ENCODE measurements at places on chromosomes 7 and 10.

DNA sequence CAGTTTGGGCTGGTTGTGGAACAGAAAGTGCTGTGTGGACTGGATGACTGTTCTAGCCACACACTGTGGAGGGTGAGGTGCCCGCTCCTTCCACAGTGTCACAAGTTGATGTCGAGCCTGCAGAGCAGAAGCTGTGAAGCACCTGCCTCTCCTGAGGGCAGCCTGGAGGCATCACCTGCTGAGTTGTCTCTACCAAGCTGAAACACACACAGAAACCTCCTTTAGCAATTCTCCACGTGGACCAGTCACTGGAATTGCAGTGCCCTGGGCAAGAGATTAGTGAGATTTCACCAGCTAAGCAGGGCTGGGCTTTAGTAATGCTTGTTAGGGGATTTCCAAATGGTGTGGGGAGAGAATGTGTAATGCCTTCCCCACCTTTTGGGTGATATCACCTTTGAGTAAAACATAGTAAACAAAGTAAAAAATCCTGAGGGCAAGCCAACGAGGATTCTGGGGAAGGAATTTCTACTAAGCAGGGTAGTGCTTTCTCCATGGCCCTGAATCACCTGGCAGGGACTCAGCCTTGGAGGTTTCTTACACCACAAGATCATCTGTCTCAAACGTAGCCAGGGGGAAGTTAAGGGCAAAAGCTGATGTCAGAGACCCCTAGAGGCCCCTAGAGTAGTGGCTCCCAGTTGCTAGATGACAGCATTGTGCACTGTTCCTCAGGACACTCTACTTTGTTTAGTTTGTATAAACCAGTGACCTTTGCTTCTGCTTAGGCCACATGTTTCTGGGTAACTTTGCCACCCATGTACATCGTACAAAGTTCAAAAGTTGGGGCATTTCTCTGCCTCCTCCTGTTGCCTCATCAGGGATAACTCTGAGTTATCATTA, 233.1 kb upstream of the IGFBP3 start:
- peak; percentile 11 for DNase-seq

DNA sequence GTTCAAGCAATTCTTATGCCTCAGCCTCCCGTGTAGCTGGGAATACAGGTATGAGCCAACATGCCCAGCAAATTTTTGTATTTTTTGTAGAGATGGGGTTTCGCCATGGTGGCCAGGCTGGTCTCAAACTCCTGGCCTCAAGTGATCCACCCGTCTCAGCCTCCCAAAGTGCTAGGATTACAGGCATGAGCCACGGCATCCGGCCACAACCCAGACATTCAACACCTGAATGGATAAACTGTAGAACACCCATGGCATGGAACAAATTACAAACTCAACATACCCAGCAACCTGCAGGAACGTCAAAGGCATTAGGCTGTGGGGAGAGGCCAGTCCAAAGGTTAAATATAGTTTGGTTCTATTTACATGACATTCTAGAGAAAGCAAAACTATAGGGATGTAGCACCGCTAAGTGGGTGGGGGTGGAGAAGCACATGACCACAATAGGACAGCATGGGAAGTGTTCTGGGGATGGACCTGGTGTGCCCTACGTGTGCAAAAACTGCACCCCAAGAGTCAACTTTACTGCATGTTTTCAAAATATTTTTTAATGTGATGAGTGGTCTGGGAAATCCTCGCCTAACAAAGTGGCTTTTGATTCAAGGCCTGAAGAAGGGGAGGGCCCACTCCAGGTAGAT, 6.5 kb upstream of the PGAM2 start:
- no peak for DNase-seq

DNA sequence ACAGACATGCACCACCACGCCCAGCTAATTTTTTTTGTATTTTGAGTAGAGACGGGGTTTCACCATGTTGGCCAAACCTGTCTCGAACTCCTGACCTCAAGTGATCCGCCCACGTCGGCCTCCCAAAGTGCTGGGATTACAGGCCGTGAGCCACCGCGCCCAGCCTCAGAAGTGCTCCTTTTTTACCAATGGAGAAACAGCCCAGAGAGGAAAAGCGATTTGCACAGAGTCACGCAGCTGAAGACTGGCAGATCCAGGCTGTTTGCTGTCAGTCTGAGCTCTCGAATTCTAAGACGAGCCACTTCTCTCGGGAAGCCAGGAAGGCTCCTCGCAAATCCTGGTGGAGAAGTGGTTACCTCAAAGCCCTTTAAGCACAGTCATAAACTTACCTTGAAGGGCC, 57.4 kb upstream of the SDK1 start:
- DNase-seq = no peak

- no peak for DNase-seq
Observed at GRCh38 chr10:11157292-11158076, 139.8 kb downstream of the CELF2 start.

DNA sequence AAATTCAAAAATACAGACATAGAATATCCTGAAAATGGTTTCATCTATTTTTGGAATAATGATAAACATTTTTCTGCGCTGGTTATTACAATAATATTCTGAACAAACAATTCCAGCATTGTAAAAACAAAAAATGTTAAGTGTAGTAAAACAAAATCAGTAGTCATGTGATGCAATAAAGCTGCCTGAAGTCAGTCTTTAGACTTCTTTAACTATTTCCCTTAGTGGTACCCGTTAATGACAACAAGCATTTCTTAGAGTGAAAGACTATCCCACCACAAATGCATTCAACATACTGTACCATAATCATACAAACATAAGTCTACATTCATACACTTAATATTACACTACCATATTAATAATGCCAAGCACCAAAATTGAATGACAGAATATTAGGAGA, 1.6 kb downstream of the SKAP2 start:
- no peak for DNase-seq

GRCh38 chr10:114758331-114758730, 63.2 kb upstream of the FHIP2A start:
- DNase-seq = no peak

DNA sequence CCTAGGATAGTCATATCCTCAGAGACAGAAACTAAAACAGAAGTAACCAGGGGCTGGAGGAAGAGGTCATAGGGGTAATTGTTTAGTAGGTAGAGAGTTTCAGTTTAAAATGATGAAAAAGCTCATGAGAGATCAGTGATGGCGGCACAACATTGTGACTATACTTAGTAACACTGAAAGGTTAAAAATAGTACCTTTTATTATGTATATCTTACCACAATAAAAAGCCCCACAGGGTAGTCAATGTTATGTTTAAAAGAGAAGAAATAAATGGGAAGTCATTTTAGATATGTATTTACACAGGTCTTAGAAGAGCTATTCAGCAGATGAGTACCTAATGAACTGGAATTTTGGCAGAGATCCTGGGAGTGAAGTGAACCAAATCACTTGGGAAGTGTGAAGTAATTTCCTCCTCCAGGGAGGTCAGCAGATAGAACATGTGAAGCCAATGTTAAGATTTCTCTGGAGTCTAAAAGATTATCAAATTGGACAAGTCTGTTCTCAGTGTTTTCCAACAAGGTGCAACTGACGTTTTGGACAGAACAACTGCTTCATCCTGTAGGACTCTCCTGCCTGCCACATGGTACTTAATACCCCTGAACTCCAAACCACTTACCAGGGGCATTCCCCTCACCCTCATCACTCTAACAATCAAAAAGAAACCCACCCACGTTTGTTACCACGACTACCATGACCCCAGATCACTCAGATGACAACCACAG, 6.4 kb downstream of the CDCA7L start:
- DNase-seq = no peak

- DNase-seq = no peak
Observed at GRCh38 chr7:87413029-87413428, 62.5 kb downstream of the ABCB4 start.

DNA sequence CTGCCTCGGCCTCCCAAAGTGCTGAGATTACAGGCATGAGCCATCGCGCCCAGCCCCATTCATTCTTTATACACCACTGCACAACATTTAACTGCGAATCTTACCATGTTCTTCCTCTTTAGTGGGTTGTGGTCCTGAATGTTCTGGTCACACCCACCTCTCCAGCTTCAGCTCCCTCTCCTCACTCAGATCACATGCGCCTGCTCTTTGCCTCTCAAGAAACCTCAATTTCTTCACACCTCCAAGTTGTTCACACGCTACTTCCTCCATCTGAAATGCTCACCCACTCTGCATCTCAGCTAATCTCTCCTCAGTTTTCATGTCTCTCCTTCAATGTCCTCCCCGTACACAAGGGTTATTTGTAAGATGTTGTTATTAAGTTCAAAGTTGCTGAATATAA, 2.4 kb upstream of the PRR15 start:
- DNase-seq = no peak

GRCh38 chr10:113151190-113151666, 201.2 kb downstream of the TCF7L2 start:
- DNase-seq = no peak

GRCh38 chr10:111076682-111077478, at the start of gene ADRA2A:
Gene ADRA2A (plus strand): TSS chr10:111077029. CDS start chr10:111077997, 968 bp downstream.
- peak; percentile 85 for DNase-seq

DNA sequence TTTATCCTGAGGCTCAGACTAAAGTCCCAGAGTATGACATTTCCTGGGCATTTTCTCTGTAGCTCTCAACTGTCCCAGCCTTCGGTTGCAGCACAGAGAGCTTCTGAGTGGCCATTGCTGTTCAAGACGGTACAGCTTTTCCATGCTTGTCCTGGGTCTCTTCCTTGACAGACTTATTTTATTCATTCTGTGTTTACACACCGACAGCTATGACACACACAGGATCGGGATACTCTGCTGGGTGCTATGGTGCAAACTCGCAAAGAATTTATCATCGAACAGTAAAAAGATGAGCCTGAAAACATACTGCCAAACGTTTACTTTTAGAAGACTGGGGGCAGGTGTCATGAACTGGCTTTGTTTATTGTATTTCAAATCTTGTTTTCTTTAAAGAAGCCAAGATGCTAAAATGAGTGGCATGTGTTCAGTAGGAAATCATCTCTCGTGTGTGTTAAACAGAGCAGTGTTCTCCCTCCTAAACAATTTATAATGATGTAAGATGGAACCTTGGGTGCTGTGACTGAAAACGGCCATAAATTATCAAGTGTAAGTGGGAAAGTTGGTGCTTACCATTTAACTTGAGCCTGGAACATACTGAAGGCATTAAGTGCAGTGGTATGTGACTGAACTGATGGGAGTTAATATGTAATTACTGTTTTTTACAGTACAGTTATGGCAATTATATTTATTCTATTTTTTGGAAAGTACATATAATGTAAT, 120.8 kb downstream of the CELF2 start:
- DNase-seq = no peak

DNA sequence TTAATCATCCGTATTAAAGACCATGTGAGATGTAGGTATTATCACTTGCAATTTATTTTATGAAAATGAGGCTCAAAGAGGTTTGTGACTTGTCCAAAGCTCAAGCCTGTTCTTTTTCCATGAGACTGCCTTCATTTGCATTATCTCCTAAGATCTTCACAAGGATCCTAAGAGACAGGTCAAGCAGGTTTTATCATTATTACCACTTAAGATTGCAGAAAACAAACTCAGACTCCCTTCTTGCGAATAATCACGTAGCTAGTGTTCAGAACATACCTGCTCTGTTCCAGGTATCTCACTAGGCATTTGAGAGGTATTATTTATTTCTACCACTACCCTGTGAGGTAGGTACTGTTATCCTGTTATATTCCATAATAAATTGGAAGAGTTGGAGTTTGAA, 64.8 kb downstream of the ZNRF2 start:
- DNase-seq = no peak

- DNase-seq = no peak
Observed at GRCh38 chr10:64726466-64726865, 1205.3 kb downstream of the REEP3 start.

GRCh38 chr7:81769891-81770727, at the start of gene HGF:
Gene HGF (minus strand): TSS chr7:81770047. CDS start chr7:81769971, 76 bp downstream.
- peak; percentile 12 for DNase-seq

DNA sequence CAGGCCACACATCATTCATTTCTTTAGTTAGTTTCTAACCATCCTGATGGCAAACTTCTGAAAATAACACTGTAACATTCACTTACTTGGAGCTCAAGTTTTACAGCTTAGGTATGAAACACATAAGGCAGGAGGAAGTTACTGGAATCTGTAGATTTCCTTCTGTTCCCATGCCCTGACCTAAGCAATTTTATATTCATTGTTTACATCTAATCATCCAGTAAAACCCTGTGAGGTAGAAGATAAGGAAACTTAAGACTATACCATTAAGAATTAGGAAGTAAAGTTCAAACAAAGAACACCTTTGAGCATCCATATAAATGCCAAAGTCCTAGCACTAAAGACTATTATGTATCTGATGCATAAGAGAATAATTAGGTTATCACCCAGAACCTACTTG, 19.5 kb downstream of the RALA start:
- no peak for DNase-seq

DNA sequence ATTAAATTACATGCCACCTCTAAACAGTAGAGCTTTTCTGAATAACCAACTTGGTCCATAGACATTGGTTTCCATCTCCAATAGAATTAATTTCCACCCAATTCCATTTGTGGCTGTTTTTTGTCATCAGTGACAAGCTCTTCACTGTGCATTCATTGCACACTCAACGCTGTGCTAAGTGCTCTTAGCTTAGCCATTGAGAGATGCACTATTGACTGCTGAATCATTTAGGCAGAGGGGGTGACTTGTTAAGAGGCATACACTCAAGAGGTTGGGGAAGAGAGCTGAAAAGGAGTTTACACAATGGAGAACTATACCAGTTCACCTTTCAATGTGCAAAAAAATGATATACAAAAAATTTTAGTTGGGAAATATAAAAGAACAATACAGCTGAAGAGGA, 31.9 kb upstream of the CBLL1 start:
- DNase-seq = no peak

- no peak for DNase-seq
Observed at GRCh38 chr10:34587002-34587679, 228.0 kb downstream of the PARD3 start.

GRCh38 chr10:3755440-3756359, 29.3 kb downstream of the KLF6 start:
- DNase-seq = no peak

DNA sequence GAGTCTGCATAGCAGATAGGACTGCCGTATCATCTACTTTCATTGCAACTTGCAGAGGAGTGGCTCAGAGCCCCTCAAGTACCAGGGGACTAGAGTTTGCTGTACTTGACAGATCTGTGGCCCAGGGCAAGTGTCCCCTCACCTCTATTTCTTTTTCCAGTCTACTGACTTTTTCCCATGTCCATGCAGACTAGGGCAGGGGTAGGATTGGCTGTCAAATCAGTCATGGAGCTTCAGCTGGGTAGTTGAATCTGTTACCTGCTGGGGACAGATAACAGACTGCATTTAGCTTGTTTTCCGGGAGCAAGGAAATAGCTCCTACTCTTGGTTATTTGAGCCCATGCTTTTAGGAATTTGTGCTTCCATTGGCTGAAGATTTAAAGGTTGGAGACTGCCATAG, 121.0 kb upstream of the CDK13 start:
- no peak for DNase-seq

DNA sequence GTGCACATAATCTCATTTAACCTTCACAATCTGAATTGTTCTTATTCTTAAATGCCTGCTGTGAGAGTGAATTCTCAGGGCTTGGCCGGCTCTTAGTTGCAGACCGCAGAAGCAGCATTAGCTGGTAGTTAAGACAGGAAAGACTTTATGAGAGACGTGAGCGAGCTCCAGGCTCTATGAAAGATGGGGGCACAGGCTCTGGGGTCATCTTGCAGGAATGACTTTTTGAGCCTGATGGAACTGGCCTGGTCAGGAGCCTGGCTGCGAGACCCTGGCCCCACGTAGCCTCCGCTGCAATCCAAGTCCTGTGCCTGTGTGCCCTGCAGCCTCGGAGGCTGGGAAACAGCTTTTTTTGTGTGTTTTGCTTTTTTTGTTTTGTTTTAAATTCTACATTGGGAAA, 958.8 kb upstream of the ZNF722 start:
- no peak for DNase-seq

All from NCI-H82 (cell line).